Stimulated activated CD8-positive, alpha-beta memory T cell treated with anti-CD3 and anti-CD28 coated beads, Interleukin-15, amount 100 ng/mL, for 24 hours (primary cell): ENCODE measurements at places on chromosomes 2 and 18.

DNA sequence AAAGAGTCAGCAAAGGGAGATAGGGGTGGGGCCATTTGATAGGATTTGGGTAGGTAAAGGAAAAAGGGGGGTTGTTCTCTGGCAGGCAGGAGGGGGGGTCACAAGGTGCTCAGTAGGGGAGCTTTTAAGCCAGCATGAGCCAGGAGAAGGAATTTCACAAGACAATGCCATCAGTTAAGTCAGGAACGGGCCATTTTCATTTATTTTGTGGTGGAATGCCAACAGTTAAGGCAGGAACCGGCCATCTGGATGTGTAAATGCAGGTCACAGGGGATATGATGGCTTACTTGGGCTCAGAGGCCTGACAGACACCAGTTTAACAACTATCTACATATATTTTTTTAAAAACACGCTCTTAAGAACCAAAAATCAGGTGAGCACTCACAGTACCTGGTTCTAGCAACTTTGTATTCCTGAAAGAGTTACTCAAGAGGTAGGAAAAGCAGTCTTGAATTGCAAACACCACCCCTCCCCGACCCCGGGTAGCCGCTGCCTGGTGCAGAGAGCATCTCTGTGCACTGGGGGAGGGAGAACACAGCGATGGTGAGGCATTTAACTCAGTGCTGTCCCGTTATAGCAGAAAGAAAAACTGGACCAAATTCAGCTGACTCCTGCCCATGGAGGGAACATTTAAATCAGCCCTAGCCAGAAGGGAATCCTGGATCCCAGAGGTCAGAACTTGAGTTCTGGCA, 414.5 kb upstream of the KLHL29 start:
- DNase-seq = no peak

DNA sequence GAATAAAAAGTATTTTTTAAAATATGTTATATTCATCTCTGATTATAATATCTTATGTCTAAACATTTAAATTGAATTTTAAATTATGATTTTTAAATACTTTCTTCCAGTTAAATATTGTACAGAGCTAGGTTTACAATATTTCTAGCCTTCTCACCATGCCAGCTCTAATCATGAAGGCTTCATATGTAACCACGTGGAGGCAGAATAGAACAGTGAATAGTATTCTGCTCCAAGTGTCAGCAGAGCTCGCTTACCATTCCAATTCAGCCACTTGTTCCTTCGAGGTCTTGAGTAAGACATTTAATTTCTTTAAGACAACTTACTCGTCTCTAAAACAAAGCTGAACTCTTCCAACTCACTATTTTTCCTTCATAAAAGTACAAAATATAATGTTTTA, 871.8 kb downstream of the SUCLG1 start:
- DNase-seq = no peak

DNA sequence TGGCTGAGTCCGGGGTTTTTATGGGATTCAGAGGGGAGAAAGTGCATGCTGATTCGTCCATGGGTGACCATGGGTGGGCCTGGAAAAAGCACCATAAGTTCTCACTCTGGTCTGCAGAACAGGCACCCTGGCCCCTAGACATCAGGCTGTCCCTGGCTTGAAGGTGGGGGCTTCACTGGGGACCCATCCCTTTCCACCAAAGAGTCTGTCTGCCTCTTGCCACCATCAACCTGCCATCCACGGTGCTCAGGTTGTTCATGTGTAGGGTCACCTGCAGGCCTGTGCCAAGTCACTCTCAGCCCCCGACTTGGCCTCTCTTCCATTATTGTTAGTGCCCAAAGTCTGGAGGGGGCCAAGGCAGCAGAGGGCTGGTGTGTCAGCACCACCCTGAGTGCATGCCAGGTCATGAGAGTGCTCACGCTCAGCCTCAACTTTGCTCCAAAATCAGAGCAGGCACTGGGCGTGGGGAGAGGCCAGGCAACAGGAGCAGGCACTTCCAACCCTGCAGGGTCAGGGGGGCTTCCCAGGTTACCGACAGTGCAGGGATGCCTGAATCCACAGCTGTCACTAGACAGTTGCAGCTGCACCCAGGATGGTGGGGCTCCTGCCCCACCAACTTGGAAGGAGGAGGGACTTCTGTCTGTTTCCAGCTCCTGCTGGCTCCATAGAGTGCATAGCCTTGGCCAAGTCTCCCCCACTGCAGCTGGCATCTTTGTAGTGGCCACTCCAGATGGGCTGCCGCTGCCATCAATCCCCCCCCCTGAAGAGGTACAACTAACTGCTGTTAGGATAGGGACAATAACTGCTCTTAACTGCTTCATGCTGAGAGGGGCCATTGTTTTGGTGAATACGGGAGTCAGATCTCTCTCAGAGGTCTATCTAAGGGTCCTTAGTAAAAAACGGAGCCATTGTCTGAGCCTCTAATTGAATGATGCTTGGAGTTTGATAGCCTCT, 209.3 kb downstream of the AKAIN1 start:
- no peak for DNase-seq

DNA sequence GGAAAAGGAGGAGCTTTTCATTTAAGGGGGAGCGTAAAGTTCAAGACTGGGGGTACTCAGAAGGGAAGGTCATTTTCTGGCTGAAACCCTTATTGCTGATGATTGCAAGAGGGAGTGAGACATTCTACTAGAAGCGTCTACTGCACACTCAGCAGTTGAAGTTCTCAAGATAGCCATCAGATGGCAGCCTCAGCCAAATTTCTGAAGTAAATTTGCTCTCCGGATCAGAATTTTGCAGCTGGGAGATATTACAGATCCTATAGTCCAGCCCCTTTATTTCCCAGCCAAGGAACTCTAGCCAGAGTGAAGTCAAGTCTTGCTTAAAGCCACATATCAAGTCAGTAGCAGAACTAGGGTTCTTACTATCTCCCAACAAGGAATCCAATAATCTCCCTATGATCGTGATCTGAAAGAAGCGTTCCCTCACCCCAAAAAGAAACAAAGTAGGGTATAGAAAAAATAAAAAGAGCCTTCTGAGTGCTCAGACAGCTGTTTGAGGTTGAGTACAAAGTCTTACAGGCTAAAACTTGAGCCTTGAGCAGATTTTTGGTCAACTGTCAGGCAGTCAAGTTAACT, 24.0 kb downstream of the RAX start:
- no peak for DNase-seq

GRCh38 chr2:159129824-159130223, 156.7 kb downstream of the WDSUB1 start:
- DNase-seq = no peak

GRCh38 chr2:61543062-61543461, 4.9 kb upstream of the XPO1 start:
- no peak for DNase-seq

DNA sequence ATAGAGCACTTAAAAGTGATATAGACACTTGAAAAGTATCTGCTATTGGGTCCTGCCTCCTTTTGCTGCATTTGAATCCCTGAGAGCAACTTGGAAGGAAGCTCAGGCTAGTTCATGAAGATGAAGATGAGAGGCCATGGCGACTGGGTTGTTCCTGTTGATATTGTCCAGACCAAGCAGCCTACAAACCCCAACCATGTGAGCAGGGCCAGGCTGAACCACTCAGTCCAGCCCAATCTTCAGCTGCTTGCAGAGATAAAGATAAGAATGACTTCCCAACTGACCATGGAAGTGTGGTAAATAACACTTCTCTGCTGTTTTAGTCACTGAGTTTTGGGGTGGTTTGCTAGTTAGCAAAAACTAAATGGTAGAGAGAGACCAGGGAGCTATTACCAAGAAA, 417.6 kb downstream of the SOX11 start:
- DNase-seq = no peak

DNA sequence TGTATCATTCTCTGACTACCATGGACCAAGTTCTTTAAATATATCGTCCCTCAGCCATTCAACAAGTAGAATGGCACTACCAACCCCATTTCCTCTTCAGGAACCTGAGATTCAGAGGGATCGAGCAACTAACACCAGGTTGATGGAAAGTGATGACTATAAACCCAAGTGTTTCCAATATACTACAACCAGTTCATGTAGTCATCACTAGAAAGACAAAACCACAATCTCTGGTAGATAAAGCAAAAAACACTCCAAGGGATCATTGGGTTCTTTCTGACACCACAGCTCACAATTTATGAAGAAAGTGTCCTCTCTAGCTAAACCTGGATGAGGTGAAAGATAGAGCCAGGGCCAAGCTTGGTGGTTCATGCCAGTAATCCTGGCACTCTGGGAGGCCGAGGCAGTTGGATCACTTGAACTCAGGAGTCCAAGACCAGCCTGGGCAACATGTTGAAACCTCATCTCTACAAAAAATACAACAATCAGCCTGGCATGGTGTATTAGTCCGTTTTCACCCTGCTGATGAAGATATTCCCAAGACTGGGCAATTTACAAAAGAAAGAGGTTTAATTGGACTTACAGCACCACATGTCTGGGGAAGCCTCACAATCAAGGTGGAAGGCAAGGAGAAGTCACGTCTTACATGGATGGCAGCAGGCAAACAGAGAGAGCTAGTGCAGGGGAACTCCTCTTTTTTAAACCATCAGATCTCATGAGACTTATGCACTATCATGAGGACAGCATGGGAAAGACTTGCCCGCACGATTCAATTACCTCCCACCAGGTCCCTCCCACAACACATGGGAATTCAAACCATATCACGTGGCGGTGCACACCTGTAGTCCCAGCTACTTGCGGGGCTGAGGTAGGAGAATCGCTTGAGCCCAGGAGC, 2.2 kb downstream of the CD226 start:
- DNase-seq = no peak

GRCh38 chr2:15006667-15007066, 374.1 kb downstream of the LRATD1 start:
- no peak for DNase-seq

GRCh38 chr2:117985092-117985491, 28.8 kb downstream of the CCDC93 start:
- no peak for DNase-seq

DNA sequence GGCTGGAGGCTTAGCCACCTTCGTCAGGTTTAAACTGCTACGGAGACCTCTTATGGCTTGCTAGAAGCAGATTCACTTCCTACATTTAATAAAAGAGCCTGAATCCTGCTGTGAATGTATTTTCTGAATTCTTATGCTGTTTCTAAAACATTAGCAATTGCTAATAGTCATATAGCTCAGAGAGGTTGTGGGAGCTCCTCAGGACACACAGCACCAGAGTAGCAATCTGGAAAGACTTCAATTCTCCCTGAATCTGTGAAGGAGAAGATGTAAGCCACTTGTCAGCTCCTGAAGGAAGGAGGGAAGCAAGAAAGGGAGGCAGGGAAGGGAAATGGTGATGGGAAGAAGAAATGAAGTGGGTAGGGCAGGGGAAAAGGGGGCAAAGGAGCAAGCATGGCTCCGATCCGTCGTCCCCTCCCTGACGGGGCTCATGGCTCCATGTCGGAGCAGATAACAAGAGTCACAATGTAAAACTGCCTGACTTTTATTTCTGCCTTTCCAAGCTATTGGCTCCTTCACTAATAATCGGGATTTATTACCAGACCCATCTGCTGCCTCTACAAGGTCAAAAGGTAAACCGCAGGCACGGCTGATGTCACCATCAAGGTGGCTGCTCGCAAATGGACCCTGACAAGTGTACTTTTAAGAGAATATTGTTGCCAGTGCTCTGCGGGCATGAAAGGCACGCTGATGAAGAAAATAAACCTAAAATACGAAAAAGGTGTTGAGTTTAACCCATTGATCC, 656.0 kb upstream of the SALL3 start:
- no peak for DNase-seq

DNA sequence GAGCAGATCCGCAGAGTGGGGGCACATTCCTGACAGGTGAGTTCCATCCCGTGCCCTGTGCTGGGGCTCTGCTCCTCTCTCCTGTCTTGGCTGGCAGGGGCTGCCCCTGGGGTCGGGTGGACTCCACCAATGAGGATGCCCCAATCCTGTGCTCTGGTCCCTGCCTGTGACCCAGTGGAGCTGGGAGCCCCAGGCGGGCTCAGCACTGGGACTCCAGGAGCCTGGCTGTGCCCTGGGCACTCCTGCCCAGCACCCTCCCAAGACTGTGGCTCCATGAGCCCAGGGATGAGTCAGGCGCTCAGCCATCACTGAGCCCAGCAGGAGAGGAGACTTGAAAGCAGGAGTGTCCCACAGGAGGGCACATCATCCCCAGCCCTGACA, 53.9 kb downstream of the MBP start:
- no peak for DNase-seq

- DNase-seq = no peak
Observed at GRCh38 chr18:57480733-57481132, 45.6 kb downstream of the ONECUT2 start.

- DNase-seq = no peak
Observed at GRCh38 chr18:3345452-3345851, 83.5 kb downstream of the MYL12B start.

- no peak for DNase-seq
Observed at GRCh38 chr2:113027691-113028090, 22.4 kb downstream of the IL36A start.

- no peak for DNase-seq
Observed at GRCh38 chr2:188949046-188949818, 24.9 kb upstream of the COL3A1 start.

GRCh38 chr2:227724394-227725039, at the start of gene SCYGR6:
TSS of gene SCYGR6 (minus strand) at chr2:227724757. CDS start at chr2:227724757, 0 bp downstream.
- no peak for DNase-seq

- DNase-seq = no peak
Observed at GRCh38 chr18:45738660-45739059, 14.7 kb downstream of the SLC14A1 start.

DNA sequence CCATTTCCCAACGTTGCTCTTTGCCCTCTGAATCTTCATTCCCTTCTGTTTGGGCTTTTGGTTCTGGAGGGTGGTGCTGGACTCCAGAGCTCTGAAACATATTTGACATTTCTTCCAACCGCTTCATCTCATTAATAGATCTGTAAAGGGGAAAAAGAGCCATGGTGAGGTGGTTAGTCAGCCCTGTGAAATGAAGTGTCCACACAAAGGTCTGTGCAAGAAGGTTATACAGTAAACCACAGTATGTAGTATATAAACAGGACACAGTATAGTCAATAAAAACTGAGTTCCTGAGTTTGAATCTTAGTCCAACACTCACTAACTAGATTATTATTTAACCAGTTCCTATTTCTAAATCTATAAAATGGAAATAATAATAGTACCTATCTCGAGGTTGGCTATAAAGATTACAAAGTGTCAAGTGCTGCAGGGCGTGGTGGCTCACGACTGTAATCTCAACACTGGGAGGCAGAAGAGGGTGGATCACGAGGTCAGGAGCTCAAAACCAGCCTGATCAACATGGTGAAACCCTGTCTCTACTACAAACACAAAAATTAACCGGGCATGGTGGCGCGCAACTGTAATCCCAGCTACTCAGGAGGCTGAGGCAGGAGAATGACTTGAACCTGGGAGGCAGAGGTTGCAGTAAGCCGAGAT, 13.1 kb downstream of the STARD7 start:
- DNase-seq = no peak

DNA sequence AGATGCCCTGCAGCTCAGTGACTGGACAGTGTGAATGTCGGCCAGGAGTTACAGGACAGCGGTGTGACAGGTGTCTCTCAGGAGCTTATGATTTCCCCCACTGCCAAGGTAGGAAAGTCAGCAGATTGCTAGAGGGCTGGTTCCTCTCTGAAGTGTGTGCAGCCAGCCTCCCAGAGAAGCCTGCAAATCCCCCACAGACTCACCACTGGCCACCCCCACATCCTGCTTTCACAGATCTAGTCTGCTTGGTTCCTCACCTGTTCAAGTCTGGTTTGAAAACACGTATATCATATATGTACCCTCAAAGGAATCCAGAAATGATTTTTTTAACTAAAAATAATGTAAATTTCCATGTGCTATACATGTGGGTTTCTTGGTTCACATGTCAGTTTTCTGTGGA, 121.1 kb downstream of the LAMA3 start:
- no peak for DNase-seq
